ENCODE measurements at places on chromosomes 3 and 15.

GRCh38 chr3:61807865-61808276 lies 246.5 kb downstream of the PTPRG start:
- DNase-seq, result no peak

GRCh38 chr3:123341-123740 lies 73.2 kb upstream of the CHL1 start:
- DNase-seq, result no peak

DNA sequence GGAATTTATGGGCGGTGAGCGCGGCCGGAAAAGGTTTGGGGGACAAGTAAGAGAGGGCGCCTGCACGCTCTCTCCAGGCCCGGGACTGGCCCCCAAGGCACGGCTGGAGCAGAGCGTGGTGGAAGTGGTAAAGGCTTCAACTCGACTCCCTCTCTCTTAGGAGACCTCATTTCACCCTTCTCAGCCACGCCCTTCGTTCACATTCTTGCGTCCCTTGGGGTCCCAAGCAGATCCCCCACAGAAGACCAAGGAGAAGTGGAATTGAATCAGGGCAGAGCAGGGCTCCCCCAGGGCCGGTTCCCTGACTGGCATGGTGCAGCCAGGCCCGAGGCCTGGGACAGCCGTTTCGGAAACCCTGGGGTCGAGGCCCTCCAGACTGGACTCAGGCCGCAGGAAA lies 75.4 kb upstream of the POLG start:
- no peak for DNase-seq

DNA sequence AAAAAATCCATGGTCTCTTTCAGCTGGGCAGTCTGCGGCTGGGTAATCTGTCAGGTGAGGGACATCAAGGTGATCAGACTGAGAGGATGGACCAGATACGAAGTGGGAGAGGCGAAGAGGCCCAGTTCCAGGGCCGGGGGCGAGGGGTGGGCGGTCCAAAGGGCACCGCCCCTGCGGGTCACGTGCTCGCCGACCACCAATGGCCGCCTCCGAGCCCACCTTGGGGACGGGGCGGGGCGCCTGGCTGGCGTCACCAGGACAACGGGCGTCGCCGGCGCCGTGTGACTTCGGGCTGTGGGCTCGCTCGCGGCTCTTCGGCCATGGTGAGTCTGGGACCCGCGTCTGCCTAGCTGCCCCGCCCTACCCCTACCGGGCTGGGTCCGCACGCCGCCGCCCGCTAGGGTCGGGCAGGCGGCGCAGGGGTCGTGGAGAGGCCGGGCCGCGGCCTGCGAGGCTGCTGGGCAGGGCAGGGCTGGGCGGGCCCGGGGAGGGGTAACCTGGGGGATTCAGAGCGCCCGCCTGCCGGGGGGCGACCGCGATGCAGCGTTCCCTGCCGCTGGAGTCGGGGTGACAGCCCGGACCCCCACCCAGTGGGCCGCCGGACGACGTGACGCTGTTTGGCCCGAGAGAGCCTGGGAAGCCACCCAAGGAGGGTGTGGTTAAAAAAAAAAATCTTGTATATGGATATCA lies at the start of gene FBXL2:
FBXL2 (plus strand) TSS at position 250 of the 690 bp plus-strand sequence; CDS start at position 321, 71 bp downstream.
- DNase-seq, result no peak

DNA sequence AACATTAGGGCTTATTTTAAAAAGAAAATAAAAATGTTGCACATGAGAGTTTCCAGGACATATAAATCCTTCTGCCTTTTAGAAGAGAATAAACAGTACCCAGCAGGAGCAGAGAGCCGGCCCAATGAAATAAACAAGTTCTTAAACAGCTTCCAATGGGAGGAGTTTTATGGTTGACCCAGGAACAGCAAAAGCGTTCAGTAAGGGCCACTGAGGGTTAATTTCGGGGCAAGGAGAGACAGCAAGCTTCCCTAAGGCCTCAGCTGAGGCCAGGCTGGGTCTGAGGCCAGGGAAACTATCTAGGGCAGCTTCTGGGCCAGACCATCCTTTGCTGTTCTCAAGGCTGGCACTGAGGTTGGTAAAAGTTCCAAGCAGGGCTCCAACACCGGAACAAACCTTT lies 3.4 kb downstream of the PDZRN3 start:
- DNase-seq, result no peak

GRCh38 chr3:152113413-152113812 lies 155.3 kb upstream of the MBNL1 start:
- no peak for DNase-seq

DNA sequence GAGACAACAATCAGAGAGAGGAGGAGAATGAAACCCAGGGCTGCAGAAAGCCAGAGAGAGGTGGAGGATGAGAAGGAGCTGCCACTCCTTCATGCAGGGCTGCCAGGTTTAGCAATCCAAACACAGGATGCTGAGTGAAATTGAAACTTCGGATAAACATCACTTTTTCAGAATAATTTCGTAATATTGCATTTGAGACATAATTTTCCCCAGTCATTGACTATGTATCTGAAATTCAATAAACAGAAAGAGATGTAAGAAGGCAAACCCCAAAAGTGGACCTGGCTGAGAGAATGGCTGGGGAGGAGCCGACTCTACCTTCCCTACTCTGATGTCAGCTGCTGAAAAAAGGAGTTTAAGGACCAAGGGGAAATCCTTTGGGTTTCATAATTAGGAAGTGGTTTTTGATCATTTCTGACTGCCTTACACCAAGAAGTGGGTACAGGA lies 33.8 kb downstream of the SLC9A9 start:
- no peak for DNase-seq

GRCh38 chr3:191557322-191557721 lies 96.4 kb downstream of the PYDC2 start:
- no peak for DNase-seq

GRCh38 chr3:23283625-23284024 lies 80.5 kb downstream of the UBE2E2 start:
- no peak for DNase-seq

DNA sequence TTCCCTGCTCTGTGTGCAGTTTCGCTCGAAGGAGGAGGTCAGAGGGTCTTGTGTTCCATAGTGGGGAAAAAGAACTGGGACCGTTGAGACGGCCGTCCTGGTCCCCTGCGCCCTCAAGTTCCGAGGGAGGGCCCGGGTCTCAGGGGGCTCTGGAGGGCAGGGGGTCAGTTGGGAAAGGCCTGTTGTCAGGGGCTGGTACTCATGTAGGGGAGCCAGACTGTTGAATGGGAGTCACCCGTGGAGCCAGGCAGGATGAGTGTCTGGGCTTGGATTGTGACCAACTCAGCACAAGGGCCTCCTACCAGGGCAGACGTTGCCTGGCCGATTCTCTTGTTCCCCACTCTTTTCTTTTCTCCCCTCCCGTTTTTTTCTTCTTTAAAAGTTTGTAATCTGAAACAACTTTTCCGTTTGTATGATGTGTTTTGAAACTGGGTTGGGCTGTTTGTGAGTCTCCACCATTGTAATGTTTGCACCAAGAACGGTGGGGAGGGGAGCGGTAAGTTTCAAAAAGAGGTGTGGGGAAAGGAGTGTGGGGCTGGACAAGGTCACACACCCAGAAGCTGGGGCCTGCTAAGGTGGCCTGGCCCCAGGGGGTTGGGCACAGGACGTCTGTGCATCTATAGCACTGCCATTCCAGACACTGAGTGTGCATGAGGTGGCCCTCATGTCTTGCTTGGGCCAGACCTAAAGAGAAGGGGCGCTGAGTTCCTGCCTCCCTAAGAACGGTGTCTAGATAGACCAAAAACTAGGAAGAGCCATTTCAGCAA lies 1.1 kb downstream of the CMTM7 start:
- DNase-seq, result no peak

DNA sequence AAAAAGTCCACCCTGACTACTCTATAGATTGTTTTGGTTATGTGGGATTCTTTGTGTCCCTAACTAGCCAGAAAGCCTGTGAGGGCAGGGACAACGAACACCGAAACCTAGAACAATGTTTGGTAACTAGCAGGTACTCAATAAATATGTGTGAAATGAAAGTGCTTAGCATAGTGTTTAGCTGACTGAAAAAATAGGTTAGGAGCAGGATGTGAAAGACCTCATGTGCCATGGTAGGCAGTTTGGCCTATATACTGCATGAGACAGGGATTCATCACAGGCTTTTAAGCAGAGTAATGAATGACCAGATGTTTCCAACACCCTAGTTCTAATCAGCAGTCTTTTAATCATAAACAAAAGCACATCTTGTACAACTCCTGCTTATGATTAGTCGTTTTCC lies 64.2 kb downstream of the MYO5A start:
- DNase-seq, result no peak

DNA sequence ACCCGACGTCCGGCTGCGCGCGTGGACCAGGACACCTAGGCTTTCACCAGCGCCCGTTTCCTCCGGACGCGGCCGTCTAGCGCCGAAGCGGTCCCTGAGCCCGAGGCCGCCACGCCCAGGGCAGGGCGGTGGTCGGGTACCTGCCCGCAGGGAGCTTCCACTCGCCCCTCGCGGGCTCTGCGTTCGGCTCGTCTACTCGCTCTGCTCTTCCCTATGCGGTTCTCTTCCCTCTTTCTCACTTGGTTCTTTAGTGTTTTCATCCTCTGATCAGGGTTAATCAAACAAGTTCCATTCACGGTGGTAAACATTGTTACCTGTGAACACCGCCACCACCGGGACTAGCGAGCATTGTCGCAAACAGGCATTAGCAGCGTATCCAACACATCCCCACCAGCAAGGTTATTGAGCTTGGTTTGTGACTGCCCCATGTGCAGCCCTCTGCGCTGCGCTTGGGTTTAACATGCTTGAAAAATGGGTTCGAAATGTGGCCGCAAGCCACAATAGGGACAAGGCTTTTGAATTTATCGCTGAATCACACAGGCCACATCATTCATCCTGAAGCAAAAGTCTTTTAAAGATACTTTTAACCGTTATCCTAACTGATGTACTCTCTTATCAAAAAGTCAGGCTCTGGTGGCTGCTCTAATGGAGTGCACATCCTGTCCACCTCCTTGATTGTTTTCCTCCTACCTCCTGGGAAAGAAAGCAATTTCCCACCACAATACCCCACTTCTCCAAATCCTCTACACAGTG lies 843 bp upstream of the CD47 start:
- DNase-seq, result peak; percentile 36

- no peak for DNase-seq
Observed at GRCh38 chr15:81273200-81273599, 50.7 kb downstream of the STARD5 start.

DNA sequence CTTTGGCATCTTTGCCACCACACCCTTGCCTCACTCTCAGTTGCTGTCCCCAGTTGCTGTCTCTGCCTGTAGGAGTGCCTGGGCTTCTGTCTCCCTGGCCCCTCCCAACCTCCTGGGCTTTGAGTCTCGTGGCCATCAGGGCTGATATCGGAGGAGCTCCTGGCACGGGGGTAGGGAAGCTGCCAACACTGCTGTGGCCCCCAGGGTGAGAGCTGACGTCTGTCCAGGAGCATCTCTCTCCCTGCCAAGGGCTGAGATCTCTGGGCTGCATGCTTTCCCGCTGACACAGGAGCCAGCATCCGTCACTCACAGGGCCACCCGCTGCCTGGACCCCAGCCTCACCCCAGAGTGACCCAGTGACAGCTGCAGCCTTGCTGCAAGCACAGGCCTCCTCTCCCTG lies 47.4 kb downstream of the EXOG start:
- DNase-seq, result no peak

DNA sequence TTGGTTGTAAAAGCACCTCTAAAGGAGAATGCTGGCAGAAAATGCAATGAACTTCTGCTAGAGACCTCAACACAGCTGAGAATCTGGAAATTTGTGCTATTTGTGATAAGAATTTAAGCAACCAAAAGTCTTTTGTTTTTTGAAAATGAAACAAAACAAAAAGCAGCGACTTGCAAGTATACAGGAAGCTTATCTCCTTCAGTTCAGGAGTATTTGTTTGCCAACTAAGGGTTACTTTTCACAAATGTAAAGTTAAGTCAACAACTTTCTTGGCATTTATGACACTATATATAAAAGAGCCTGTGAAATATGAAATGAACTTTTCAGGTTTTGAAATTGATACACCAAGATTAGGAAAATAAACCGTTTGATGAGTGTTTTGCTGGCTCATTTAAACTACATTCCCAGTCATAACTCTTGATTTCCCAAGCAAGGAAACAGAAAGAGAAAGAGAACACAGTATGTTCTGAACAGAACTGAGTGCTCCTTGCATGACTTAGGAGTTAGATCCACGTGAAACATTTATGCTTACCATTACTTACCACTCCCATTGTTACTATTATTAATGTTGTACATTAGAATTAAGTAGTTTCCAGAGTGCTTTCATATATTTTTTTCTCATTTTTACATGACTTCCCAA lies 92.3 kb upstream of the COL8A1 start:
- no peak for DNase-seq

GRCh38 chr3:117526470-117527079 lies 817.0 kb downstream of the TUSC7 start:
- no peak for DNase-seq

DNA sequence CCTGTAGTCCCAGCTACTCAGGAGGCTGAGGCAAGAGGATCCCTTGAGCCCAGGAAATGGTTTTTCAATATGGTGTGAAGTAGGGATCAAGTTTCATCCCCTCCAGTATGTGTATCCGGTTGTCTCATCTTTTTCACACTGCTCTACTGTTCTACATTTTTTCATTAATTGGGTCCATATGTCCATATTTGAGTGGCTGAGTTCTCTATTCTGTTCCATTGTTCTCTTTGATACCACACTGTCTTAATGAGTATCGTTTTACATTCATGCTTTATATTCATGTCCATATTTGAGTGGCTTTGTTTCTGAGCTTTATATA lies 81.6 kb upstream of the LRRFIP2 start:
- no peak for DNase-seq

DNA sequence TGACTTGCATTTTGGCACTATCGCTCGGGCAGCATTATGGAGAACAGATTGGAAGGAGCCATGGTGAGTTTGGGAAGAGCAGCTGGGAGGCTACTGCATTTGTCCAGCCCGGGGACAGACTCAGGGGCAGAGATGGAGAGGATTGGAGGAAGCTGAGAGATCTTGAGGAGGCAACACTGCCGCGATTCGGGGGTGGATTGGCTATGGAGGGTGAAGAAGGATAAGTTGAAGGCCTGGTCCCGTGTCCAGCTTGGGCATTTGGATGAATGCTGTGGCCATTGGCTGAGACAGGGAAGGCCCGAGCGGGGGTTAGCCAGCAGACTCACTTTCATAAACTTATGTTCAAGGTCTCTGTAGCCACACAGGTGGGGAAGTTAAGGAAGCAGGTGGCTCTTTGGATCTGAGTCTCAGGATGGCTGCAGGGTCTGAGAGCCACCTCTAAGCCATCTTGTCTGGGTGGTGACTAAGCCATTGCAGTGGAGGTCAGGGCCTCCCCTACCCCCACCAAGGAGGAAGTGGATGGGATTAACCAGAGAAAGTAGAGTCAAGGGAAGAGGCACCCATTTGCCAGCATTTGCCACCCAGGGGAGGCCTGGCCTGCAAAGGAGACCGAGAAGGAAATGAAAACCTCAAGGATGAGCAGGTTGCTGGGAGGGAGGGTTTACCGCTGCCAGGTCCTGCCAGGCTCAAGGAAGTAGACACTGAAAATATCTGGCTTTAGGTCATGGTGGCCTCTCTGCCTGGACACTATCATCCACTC lies 144.0 kb upstream of the TLE3 start:
- no peak for DNase-seq

- DNase-seq, result no peak
Observed at GRCh38 chr3:172040981-172041963, 1.9 kb downstream of the FNDC3B start.

- DNase-seq, result no peak
Observed at GRCh38 chr15:41570764-41571163, 11.8 kb downstream of the TYRO3 start.
